ENCODE measurements at places on chromosomes 6 and 20.

DNA sequence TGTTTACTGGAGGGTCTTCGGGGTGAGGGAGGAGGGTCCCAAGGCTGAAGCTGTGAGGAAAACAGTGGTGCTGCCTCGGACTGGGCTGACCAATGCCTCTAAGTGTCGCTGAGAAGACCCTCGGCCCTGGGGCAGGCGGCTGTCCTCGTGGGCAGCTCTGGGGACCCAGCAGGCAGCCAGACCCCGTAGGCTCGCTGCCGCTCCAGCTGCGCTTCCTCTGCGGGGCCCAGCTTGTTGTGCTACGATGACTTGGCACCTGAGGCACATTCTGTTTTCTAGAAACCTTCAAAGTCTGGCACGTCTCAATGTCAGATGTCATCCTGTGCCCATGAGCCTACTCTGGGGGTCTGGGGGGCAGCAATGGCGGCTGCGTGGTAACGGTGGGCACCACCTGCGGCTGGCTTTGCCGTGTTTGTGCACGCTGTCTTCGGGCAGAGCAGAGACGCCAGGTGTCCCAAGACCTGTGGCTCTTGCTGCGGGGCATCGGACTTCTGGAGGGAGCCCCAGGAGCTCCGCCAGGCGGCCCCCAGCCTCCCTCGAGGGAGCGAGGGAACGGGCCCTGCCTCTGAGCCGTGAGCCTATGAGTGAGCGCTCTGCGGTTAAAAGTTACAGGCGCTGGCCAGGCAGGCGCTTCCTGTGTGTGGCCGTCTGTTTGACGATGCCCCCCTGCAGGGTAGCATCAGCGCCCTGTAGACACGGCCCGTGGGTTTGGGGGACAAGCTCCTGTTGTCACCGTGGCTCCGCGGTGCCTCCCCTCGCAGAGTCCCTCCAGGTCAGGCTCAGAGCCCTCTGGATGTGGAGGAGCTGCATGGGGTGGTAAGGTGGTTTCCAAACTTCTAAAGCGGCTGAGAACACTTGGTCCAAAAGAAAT, 6.8 kb downstream of the SLC17A9 start:
- DNase-seq, result no peak

DNA sequence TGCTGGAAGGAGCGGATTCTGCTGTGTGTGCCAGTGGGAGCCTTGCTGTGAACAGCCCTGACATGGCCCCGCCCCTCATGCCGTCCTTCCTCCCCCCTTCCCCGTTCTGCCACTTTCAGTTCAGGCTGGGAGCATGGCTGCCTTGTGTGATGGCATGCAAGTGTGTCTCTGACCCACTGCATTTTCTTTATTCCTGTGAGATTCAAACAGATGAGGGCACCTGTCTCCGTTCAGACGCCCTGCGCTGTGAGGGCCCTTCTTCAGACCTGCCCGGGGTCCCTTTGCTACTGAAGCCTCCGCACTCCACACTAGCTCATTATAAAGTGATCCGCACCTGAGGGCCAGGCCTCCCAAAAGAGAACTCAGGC, 88.3 kb downstream of the TAF4 start:
- no peak for DNase-seq

- no peak for DNase-seq
Measured at GRCh38 chr6:40222354-40222753, 288.1 kb upstream of the MOCS1 start.

GRCh38 chr6:113860181-113860955, 3.2 kb downstream of the MARCKS start:
- DNase-seq, result no peak

DNA sequence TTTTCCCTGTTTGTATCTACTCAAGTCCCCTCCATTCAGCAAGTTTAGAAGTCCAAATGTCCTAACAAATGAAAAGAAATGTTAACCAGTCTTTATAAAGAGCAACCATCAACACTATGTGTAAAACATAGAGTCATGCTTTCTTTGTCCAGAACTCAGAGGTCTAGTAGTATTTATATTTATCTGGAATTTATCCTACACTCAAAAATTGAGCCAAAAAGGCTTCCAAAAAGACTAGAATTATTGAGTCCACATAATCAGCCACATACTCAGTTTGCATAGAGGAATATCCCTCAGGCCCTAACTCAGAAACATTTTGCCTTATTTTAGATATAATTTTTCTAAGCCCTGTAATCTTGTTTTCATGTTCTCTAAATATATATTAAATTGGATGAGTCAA, 455.0 kb downstream of the COL12A1 start:
- DNase-seq, result no peak
